ENCODE measurements at places on chromosomes 3 and 15.

GRCh38 chr3:23422517-23422851 is 219.4 kb downstream of the UBE2E2 start:
- DNase-seq, result no peak

GRCh38 chr3:192889679-192890078 is 28.0 kb downstream of the MB21D2 start:
- no peak for DNase-seq

DNA sequence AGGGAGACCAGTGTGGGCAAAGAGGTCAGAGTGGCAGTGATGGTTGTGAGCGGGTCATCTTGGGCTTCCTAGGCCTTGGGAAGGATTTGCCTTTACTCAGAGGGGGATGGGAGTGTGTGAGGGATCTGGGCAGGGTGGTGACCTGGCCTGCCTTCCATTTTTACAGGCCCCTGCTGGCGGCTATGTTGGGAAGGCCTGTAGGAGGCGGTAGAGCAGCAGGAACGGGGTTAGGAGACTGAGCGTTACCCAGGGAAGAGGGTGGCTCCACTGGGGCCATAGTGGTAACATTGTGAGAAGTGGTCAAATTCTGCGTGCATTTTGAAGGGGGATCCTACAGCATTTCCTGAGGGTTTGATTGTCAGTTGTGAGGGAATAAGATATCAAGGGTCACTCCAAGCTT is 307.3 kb upstream of the CTDSPL start:
- DNase-seq, result no peak

- no peak for DNase-seq
Measured at GRCh38 chr3:10319804-10320203, 1.1 kb downstream of the SEC13 start.

DNA sequence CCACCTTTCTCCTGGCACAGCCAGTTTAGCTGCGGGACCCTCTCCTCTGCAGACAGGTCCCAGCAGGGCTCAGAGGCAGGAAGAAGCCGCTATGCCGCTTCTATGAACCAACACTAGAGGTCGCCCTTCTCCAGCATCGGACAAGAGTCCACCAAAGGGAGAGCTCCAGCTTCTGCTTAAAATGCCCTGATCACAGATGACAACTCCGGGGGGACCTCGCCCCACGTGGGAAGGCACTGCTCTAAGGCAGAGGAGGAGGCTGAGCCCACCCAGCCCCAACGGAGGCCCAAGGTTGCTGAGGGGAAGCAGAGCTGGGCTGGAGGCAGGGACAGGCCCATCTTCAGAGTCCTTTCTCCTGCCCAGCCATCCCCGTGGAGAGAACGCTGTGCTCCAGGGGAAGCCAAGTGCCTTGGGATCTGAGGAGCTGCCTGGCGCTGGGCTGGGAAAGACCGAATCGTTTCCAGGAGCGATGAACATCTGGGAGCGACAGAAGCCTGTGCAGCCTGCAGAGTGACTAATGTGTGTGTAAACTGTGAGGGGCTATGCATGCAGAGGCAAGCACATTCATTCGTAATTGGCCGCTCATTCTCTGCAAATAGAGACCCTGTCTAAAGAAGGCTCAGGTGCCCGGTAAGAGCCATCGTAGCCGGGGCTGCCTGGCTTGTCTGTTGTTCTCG is 43.5 kb upstream of the BDH1 start:
- DNase-seq, result peak; percentile 91

DNA sequence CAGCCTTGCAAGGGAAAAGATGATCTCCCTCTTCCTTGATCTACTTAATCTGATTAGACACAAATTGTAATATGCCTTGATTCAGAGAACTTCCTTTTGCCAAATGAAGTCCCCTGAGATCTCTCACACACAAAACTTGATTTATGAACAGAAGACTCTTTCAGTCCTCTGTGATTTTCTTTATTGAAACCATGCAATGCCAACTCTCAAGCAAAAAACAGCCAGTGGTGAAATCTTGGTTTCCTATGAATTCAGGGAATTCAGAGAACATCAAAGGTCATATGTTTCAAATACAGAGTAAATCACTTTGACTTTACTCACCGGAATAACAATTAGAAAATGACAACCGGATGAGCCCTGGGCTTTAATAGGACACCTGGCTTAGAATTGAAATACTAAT is 211.7 kb downstream of the ABHD5 start:
- DNase-seq, result no peak

GRCh38 chr3:68239542-68239941 is 585.1 kb upstream of the SUCLG2 start:
- DNase-seq, result peak; percentile 20

DNA sequence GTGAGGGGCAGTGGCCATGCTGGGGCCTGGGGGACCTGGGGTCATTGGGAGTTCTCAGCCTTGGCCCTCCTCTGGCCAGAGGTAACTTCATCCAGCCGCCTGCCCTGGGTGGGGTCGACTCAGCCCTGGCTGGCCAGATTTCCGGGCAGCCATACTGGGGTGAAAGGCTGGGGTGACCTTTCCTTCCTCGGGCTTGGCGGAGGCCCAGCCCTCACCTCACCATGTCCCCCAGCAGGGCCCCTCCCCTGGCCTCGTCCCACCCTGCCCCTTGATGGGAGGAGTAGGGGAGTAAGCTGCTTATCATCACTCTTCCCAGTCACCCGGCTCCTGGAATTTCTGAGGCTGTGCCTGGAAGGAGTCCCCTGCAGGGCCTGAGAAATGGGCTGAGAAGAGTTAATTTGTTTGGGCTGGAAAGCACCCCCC is 5.4 kb downstream of the SEMA3F start:
- no peak for DNase-seq

DNA sequence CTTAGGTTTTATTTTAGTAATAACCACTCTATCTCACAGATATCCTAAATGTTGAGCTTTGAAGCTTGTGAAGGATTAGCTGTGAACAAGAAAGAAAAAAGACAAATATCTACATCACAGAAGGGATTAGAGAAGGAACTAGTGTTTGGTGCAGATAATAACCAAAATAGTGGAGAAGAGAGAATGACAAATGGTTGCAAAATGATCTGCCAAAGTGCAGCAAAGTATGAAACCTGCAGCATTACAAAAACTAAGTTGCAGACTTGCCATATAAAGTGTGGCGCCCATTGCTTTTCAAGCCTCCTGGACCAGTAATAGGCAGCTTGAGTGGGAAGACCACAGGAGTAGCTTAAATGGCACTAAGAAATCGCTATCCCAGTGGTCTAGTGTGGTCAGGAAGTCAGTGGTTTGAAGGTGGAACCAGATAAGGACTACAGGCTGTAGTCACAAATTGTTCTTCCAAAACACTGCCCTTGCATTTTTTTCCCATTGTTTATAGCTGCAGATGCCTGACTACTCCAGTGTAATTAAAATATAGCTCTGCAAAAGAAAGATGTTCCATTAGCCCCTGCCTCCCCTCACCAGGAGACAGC is 20.7 kb downstream of the TPM1 start:
- DNase-seq, result no peak

GRCh38 chr3:126448893-126449180 is 26.9 kb downstream of the ZXDC start:
- no peak for DNase-seq

- no peak for DNase-seq
Measured at GRCh38 chr3:96101006-96101560, 713.3 kb upstream of the EPHA6 start.

DNA sequence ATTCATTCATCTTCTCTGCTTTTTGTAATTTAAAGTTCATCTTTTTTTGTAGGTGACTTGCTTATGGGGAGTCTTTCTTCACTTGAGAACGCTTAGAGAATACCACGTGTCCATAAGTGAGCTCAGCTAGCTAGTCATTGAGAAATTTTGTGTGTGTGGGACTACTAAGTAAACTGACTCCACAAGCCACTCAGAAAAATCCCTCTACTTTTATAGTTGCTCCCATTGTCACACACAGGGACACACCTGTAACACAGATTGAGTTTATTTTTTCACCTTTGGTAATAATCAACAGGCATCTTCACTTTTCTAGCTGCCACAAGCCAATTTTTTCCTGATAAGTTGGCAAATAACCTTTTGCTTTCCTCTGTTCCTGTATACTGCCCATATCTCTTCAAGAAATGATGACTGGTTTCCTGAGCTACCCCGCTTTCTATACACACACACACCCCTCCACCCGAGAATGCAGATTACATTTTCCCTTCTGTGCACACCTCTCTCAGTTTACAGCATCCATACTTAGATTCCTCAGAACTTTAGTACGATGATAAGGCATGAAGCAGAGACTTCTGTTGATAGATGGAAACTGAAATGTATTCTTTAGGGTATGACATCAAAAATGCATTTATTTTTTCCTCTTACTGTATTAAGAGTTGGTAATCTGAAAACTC is 4.6 kb downstream of the TSC22D2 start:
- peak; percentile 43 for DNase-seq

GRCh38 chr15:72169236-72169920 is 28.2 kb downstream of the GRAMD2A start:
- no peak for DNase-seq

DNA sequence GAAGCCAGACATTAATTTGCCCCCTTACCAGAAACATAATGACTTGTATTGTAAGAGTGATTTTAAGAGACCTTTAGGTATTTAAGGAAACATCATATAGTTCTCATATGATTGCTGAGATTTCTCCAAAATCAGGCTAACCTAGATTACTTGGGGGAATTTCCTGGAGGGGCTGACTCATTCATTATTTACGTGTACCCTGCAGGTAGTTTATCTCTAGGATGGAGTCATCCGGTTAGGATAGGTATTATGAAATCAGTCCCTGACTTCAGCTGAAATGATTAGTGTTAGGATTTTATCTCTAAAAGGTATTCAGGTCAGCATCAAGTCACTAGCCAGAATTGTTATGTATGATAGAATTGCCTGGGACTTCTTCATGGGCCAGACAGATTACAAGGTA is 97.5 kb downstream of the TCF12 start:
- DNase-seq, result no peak

GRCh38 chr3:16264174-16264707 is 502 bp downstream of the DPH3 start:
- no peak for DNase-seq

GRCh38 chr3:75242012-75242735 is 422.0 kb upstream of the FRG2C start:
- no peak for DNase-seq

DNA sequence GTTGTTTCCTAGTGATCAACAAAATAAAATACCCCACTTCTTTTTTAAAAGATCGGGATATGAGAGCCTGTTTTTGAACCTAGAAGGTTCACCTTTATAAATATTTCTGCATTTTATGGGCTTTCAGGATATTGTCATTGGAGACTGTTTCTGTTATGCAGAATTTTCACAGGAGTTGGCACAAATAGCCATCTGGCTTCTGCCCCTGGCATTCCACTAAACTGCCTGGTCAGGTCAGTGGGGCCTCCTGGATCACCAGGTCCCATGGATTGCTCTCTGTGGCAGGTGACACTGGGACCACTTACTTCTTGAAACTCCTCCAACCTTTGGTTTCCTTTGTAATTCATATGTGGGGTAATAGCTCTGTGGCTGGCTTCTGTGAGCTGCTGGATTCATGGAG is 25.5 kb upstream of the POLR2M start:
- DNase-seq, result no peak

GRCh38 chr3:53845103-53845880 is 927 bp downstream of the CHDH start:
- DNase-seq, result peak; percentile 29

DNA sequence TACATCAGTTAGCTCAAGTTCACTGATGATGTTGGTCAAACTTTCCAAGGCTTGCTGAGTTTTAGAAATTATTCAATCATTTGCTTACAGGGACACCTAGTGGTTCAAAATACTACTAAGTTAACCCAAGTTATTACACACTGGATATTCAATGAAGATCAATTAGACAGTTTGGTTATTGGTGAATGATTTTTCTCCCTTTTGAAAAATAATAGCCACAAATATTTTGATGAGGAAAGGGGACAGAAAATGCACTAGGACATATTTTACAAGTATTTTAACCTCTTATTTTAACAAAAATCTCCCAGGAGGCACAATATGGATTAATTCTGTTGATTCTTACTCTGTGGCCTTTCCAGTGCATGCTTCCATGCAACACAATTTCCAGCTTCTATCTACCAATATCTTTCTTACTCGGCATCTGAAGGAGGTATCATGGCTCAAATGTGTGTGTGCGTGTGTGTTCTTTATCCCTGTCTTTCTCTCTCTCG is 20.1 kb upstream of the GOLGA6L2 start:
- DNase-seq, result peak; percentile 58

DNA sequence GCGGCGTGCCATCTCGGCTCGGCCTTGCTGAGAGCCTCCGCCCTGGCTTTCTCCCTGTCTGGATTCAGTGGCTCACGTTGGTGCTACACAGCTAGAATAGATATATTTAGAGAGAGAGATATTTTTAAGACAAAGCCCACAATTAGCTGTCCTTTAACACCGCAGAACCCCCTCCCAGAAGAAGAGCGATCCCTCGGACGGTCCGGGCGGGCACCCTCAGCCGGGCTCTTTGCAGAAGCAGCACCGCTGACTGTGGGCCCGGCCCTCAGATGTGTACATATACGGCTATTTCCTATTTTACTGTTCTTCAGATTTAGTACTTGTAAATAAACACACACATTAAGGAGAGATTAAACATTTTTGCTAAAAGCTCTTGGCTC is 54.1 kb downstream of the PLXNA1 start:
- no peak for DNase-seq

DNA sequence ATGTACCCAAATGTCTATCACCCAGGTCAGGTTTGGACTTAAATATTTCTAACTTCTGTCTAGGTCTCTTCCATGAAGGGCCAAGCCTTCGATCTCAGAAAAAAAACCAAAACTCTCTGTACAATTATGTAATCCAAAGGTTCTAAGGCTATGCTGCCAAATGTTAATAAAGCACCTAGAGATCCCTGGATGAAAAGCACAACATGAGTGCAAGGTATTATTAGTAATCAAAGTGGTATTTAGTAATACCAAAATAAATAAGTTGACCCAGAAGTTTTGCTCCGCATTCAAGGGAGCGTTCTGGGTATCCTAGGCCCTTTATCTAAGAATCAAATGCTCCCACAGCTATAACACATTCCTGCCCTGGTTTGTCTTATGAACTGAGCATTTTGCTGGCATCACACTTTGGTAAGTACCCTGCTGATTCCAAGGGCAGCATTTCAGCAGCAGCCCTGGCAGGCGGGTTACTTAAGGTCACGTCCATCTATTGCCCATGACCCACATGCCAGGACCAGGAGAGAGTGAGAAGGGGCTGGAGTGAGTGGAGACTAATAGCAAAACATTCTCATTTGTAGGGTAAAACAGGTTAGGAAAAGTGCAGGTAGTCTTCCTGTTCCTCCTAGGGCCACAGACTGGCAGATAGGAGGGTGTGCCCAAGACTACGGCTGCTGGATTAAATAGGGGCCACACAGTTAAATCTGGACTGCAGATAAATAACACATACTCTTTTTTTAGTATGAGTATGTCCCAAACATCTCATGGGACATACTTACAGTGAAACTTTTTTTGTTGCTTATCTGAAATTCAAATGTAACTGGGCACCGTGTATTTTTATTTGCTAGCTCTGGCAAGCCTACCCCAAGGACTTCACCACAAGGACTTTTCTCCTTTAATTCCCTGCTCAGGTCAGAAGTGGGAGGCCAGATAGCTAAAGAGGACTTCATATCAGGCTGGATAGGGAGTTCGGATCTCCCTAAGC is 76.0 kb upstream of the SNRK start:
- DNase-seq, result no peak

GRCh38 chr15:84588053-84588874 is 12.5 kb upstream of the ZSCAN2 start:
- DNase-seq, result peak; percentile 94
